ENCODE measurements at places on chromosomes 6 and 20.
A peak's percentile ranks its signal among the peaks of the same experiment; 100 is the strongest.

- DNase-seq = no peak
These were observed 49.1 kb downstream of the AKAP12 start for GRCh38 chr6:151288712-151289398.

DNA sequence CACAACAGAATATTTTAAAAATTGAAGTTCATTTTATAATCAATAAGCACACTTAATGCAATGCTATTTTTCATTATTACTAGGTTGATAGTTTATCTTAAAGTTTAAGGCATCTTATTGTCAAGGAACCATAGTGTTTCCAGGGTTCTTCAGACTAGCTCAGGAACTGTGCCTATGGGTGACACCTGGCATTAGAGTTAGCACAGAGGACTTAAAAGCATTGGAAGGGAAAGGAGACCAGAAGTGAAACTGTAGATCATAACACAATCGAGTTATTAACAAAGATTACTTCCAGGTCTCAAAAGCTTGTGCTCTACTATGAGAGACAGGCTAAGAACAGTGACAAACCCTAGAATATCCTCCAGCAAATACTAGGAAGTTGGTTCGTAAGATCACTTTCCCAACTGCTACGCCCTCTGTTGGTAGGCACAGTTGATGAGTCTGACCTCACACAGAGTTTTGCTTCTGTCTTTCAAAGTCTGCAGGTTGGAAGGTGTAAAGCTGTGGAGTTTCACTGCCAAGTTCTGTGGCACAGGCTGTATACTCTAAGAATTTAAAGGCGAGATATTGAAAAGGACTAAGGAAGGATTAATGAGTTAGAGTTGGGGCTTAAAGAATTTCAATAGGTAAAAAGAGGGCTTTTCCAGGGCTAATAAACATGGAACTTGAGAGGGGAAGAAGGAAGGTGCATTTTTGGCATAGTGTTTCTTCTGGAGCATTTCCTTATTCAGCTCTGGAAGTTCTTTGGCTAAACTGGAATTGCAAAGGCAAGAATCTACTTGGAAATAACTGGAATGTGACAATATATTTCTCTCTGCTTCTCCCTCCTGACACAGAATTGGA, 531.3 kb upstream of the JAG1 start:
- no peak for DNase-seq

DNA sequence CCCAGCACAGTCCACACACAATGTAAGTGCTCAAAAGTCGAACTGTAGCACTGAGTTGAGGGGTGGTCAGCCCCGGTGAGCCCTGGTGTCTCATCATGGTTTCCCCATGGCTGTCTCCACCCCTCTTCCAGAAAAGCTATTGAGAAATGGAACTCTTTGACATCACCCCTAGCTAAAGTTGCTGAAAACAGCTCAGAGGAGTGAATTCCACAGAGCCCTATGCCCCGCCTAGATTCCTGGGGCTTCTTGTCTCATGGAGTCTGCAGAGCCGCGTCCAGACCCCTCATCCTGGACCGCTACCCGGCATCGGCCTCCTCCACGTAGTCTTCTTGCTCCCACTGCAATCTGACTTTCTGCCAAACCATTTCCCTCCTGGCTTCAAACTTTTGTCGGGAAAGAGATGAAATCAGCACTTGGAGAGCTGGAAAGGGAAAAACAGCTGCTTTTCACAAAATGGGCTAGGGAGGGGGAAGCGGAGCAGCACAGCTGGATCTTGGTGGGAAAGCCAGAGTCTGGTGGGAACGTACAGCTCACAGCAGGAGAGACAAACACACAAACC, 132.2 kb downstream of the SNX5 start:
- no peak for DNase-seq

DNA sequence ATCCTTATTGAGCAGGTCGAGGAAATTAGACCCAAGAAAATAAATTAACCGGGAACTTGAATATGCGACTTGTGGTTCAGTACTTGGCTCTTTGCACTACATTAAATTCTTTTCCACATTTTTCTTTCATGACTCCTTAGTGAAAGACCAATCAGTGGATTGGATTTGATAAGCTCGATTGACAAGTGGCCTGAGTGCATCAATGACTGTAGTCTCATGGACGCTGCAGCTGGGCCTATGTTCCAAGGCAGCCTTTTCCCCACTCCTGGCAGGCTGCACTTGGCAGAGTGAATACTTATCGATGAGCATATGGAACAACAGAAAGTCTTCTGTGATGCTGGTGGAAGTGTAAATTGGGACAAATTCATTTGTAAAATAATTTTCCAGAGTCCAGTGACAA, 210.8 kb upstream of the EXOC2 start:
- no peak for DNase-seq

DNA sequence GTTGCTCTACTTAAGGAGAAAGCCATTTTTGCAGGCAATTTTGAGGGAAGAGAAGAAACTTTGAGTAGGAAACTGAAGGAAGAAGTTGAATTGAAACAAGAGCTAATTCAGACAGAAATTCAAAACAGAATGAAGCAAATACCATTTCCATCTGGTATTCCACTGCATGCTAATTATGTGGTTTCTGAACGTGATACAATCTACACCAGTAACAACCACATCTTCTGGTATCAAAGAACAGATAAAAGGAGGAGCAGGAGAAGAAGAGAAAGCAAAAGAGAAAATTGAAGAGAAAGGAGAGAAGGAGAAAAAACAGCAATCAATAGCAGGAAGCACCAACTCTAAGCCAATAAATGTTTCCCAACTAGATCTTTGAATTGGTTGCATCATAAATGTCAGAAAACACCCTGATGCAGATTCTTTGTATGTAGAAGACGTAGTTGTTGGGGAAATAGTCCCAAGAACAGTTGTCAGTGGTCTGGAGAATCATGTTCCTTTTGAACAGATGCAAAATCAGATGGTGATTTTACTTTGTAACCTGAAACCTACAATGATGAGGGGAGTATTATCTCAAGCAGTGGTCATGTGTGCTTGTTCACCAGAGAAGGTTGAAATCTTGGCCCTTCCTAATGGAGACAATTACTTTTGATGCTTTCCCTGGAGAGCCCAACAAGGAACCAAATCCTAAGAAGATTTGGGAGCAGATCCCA, 132.4 kb downstream of the MACROD2 start:
- no peak for DNase-seq

- no peak for DNase-seq
These were observed 24.0 kb downstream of the SDCBP2 start for GRCh38 chr20:1304710-1305515.

GRCh38 chr6:15879371-15880261, 216.8 kb upstream of the DTNBP1 start:
- peak; percentile 46 for DNase-seq

GRCh38 chr6:63928613-63929012, 293.0 kb downstream of the PHF3 start:
- no peak for DNase-seq

DNA sequence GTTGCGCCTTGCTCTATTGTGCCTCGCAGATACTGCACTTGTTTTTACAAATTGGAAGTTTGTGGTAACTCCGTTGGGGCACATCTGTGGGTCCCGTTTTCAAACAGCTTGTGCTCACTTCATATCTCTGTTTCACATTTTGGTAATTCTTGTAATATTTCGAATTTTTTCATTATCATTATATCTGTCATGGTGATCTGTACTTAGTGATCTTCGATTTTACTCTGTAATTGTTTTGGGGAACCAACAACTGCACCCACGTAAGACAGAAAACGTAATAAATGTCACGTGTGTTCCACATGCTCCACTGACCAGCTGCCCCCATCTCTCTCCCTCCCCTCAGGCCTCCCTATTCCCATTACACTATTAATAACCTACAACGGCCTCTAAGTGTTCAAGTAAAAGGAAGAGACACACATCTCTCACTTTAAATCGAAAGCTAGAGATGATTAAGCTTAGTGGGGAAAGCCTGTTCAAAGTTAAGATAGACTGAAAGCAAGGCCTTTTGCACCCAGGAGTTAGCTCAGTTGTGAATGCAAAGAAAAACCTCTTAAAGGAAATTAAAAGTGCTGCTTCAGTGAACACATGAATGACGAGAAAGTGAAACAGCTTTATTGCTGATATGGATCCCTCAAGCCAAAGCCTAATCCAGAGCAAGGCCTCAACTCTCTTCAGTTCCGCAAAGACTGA, 26.9 kb downstream of the TTLL2 start:
- DNase-seq = no peak

GRCh38 chr6:157673596-157673995, 149.4 kb upstream of the SNX9 start:
- DNase-seq = no peak

- DNase-seq = no peak
These were observed 21.3 kb downstream of the NHSL1 start for GRCh38 chr6:138477913-138478539.

GRCh38 chr20:33400812-33401183, 521 bp downstream of the CDK5RAP1 start:
- DNase-seq = no peak

DNA sequence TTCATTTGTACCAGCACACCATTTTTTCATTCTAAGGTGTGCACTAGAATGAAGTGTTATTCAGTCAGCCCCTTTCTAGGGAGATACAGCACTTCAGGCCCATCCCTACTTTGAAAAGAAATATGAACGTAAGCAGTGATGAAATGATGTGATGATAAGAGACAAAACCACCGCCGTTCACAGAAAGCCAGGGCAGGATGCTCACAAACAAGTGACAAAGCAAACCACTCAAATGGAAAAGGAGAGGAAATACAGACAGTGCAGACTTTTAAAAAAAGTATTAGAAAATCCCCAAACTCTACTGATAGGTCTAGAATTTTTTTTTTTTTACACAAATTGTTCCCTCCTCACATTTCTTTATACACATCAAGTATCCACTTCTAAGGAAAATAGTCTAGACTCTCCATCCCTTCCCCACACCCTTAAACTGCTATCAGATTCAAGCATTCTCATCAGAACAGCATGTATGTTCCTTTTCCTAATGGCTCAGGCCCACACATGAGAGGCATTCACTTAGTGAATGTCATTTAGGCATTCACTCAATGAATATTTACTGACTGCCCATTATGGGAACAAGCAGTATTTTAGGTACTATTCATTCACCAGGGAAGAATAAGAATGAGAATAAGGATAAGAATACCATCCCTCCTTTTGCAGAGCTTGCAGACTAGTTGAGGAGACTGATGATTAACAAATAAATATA, 243.5 kb downstream of the GMPR start:
- DNase-seq = peak; percentile 53

DNA sequence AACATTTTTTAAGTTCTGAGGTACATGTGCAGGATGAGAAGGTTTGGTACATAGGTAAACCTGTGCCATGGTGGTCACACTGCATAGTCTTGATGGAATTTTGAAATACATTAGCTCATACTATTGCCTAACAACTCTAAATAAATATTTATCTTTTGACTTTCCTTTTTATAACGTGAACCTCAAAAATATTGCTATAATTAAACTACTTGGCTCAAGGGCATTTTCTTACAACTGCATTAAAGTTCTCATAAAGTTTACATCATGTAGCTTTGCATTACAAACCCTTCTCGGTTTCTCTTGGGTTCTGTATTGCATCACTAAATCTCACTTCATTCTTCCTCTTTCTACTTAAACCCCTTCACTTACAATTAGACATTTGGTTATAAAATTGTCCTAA, 636.0 kb upstream of the PTCHD4 start:
- no peak for DNase-seq

- DNase-seq = no peak
These were observed 22.0 kb downstream of the RNF146 start for GRCh38 chr6:127288705-127289104.

- DNase-seq = no peak
These were observed 35.2 kb downstream of the HMGCLL1 start for GRCh38 chr6:55543633-55544309.

DNA sequence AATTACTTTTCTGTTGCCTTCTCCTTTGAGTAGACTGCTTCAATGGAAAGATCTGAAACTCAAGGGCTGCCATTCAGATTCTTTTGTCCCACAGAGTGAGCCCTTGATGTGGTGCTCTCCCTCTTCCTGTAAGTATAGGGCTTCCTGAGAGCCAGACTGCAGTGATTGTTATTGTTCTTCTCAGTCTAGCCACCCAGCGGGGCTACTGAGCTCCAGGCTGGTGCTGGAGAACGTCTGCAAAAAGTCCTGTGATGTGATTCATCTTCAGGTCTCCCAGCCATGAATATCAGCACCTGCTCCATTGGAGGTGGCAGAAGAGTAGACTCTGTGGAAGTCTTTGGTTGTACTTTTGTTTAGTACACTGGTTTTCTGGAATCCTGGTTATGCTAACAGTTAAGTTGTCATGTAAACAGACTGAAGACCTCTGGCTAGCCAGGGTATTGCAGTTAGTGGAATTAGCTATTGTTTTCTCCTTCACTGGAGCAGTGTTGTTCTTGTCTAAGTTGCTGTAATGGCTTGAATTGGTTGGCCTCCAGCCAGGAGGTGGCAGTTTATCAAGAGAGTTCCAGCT, 240.9 kb downstream of the COL12A1 start:
- DNase-seq = no peak

- DNase-seq = no peak
These were observed 43.7 kb downstream of the TBC1D7 start for GRCh38 chr6:13284646-13285045.

- DNase-seq = no peak
These were observed 395.3 kb downstream of the MAFB start for GRCh38 chr20:40293740-40294139.

- DNase-seq = no peak
These were observed 83.3 kb downstream of the SYCP2 start for GRCh38 chr20:59850018-59850641.

- DNase-seq = no peak
These were observed 16.3 kb downstream of the CENPQ start for GRCh38 chr6:49479308-49479970.

DNA sequence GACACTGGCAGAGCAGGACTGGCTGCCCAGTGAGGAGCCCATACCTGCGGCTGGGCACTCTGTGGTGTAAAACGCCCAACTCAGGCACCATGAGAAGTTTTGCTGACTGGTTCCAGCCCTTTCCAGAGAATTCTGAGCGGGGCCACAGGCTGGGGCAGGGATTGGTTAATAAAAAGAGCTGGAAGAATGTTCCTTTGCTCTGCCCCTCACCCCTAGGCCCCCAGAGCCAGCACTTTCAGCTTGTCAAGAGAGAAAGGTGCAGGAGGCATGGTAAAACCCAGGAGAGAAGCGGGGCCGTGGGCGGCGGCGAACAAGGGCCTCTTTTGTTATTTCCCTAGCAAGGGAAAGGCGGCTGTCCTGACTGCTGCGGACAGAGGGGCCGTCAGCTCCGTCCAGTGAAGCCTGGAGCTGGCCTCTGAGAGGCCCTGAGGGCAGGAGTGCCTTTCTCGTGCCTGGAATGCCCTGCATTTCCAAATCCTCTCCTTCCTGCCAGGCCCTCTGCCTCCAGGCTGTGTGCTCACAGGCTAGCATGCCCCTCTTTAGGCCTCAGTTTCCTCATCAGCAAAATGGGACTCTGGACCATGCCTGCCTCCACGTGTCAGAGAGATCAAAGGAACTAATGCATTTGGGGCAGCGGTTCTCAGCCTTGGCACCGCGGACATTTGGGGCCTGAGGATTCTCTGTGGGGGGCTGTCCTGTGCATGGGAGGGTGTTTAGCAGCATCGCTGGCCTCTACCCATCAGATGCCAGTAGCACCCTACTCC, 12.9 kb downstream of the SLC13A3 start:
- DNase-seq = no peak

Data from activated gamma-delta T cell treated with Interleukin-2 at 50 U/mL for 16 hours (primary cell).